Stimulated activated naive CD4-positive, alpha-beta T cell (primary cell): ENCODE measurements at places on chromosomes 3 and 15.
A peak's percentile ranks its signal among the peaks of the same experiment; 100 is the strongest.

DNA sequence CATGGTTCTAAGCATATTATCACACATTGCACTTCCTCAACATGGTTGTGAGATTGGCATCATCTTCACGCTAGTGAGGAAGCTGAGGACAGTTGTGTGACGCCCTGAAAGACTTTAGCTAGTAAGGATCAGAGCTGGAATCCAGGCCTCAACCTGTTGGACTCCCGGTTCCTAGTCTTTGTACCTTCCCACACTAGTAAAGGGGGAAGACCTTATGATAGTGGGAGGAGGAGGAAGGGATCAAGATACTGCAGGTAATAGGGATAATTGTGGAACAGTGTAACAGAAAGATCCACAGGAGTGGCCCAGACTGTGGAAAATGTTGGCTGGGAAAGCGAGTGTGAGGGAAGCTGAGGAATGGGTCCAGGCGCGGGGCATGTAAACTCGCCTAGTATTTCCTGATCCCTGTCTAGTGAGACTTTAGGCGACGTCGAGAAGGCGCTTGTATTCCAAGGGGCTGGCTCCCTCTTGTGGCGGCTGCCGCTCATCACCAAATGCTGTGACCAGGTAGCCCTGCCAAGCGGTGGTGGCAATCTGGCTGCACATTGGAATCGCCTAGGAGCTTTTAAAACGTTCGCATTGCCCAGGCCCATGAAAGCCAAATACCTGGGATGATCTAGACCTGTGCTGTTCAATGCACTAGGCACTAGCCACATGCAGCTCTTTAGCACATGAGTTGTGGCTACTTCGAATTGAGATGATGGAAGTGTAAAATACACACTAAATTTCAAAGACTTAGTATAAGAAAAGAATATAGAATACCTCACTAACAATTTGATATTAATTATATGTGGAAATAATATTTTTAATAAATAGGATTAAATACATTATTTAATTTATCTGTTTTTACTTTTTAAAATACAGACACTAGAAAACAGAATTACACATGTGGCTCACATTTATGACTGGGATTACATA is 38.8 kb upstream of the CLDN18 start:
- peak; percentile 3 for DNase-seq

DNA sequence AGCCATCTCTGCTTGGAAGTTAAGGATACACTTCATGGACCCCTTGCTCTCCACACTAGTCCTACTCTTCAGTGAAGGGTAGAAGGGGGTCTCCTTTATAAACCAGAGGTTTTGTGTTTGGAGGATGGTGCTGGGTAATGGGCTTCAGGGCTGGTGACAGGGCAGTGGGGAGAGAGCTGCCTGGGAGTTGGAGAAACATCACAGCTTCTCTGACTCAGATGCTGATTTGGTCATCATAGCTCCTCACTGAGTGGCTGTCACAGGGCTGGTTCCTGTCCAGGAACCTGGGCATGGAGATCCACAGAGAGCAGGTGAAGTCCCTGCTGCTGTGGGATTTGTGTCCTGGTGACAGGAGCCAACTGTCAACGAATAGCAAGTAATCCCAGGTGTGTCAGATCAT is 333.9 kb upstream of the ATP10A start:
- no peak for DNase-seq

DNA sequence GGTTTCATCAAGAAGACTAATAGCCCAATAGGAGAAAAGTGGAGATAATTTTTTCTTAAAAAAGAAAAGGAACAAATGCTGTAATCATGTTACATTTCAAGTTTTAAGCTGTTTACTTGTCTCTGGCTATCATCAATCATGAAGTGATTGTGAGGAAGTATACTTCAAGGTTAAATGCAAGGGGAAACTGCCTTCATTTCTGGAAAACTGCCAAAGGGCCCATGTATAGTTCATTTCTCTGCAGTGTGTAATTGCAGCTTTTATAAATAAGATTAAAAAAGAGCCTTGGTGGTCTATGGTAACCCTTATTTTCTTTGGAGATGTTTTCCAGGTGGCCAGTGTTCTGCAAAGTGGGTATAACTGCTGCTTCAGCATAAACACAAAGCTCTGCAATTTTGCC is 101.9 kb downstream of the GRM7 start:
- no peak for DNase-seq

DNA sequence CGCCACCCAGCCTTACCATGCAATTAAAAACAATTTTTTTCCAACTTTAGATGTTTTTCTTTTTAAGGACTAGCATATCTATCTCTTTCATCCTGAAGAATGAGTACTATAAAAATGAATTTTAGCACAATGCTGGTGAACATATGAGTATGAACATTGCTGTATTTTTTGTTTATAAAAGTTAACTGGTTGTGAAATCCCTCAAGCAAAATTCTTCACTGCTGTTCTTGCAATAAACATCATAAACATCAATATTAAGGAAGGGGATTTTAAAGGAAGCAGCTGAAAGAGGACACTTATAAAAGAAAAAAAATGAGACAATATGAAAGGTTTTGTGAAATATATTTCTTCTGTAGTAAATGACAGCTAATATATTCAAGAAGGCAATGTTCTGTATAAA is 3.0 kb downstream of the PLSCR4 start:
- DNase-seq, result no peak

DNA sequence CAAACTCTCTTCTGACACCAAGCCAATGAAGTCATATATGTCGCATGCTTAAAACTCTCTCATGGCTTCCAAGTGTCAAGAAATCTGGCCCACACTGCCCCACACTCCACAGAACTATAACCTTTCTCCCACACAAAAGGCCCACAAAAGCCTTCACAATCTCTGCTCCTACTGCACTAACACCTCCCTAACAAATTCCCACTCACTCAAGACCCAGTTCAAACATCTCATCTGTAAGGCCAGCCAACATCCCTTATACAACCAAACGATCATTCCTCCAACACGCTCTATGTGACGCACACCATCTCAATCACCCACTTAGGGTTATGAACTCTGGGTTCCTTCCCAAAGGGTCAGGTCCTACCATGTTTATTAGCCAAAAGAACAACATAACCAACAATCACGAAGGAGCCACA is 13.5 kb downstream of the TBC1D2B start:
- no peak for DNase-seq

DNA sequence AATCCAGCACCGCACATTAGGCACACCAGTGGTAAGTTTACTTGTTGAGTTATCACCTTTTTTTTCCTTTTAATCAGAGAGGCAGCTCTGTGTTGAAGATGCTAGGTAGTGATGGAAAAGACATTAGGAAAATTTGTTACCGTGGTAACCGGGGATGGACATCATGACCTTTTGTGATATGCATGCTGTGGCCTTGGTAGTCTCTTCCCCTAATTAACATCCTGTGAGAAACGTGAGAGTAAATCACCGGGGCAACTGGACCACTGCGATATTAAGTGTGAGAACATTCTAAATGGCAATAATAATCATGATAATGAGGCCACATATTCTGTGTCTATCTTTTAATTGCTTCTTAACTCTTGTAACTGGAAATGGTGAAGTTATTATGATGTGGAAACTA is 362.0 kb downstream of the CACNA2D3 start:
- no peak for DNase-seq

DNA sequence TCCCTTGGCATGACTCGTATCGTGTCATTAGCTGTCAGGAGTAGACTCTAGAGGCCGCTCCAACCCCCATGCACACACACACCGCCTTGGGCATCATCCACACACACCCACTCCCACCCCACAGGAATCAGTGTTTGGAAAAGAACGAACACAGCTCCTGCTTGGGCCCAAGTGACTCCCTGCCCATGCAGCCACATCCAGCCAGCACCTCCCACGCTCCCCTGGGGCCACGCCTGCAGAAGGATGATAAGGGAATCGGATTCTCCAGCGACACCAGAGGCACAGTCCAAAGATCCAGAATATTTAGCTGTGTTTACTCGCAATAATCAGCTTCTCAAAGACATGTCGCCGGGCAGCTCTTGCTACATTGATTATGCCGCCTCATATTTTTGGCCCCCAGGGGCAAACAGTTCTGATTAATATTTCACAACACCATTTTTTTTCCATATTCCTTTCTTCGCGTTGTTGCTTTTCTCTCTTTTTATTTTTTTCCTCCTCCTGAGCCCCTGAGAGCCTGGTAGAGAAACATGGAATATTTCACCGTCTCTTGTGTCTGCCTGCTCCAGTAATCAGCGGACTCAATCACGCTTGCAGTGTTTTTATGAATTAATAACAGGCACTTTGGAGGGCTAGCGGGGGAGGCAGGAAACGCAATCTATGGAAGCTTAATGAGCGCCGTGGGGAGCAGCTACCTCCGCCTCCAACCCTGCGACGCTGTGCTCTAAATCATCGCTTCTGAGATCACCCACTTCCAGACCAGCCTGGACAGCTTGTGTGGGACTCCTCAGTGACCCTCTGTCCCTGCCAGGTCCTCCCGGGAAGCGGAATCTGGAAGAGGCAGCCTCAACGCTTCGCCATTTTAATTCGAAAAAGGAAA is 221.4 kb downstream of the TLE3 start:
- no peak for DNase-seq

DNA sequence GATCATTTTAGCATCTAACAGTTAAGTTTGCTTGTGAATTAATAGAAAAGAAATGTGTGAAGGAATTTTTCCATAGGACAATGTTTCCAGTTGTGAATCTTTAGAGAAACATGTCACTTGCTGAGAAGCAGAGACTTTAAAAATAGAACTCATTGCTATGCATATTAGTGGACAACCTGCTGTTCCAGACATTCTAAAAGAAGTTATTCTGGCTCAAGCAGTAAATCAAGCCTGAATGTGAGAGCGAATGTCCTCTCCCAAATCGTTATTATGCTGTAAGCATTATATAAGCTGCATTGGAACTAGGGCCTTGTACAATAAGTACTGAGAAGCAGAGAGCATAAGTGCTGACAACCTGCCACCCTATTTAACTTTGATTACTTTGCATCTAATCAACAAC is 990.9 kb downstream of the PLOD2 start:
- no peak for DNase-seq

DNA sequence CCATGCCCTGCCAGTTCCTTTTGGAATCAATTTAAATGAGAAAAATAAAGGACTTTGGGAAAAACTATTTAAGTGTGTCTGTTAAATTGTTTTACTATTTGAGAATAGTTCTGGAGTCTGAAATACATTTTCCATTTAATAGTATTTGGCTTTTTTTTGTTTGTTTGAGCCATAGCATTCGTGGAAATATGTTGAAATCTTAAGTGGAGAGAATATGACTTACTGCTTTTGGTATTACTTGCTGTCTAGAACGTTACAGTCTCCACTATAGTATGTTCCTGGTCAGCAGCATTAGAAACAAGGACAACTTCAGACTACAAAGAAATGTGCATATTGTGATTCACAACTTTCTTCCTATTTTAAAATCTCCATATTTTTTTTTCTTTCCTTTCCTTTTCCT is 179.4 kb downstream of the GHSR start:
- no peak for DNase-seq

GRCh38 chr3:126816298-126816697 is 112.3 kb downstream of the CHCHD6 start:
- no peak for DNase-seq

DNA sequence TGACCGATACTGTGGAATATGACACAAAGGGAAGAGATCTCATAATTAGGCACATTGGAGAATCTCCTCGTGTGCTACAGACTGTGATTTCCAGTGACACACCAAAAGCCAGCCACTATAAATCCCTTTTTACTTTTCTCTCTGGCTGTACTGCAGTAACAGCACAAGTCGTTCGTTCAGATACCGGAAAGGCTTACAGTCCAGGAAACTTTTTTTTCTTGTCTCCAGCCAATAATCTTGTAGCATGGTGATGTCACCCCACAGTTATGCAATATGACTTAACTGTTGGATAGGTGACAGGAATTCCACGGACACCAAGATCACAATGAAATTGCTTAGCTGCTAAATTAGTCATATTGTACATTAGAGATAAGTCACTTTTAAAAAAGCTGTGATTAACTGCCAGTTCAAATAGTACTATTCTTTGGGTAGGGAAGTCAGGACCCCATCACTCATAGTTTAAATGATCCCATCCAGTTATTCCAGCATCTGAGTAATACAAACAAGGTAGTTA is 36.3 kb upstream of the TSC22D2 start:
- no peak for DNase-seq

DNA sequence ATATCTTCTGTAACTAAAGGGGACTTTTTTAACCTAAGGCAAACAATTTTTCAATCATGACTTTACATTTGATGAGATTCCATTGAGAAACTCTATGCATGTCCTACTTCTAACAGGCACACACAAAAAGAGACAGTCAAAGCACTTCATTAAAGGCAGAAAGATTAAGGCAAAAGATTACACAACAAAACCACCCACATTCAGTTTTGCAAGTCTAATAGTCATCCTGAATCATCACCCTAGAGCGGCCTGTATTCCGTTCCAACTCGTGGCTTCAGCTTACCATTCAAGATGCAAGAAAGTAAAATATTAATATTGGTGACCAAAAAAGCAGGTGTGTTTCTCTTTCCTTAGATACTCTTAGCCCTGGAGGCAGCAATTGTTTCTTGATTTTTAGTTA is 205.9 kb downstream of the P3H2 start:
- DNase-seq, result no peak

DNA sequence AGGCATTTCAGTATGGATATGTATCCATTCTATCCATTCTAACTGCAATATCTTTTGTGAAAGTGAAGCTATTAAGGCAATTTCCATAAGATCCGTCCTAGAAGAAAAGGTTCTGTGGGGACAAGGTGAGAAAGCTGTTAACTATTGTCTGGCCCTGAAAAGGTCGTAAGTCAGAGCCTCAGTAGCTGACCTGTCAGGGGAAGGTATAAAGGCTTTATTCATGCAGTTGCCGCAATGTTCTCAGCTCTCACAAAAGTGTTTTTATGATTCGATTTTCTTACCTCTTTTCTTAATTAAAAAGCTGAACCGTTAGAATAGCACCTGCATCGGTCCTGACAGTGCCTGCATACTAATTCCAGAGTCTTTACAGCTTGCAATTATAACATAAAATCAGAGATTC is 24.7 kb downstream of the ZIC4 start:
- DNase-seq, result no peak

- DNase-seq, result no peak
Observed at GRCh38 chr3:195717416-195717815, 3.4 kb upstream of the MUC20 start.

- no peak for DNase-seq
Observed at GRCh38 chr3:122395582-122395981, 11.6 kb downstream of the FAM162A start.

GRCh38 chr15:86611417-86612040 is 531.9 kb downstream of the AGBL1 start:
- no peak for DNase-seq

- DNase-seq, result no peak
Observed at GRCh38 chr15:60906146-60906674, 322.9 kb downstream of the RORA start.
